ENCODE measurements at places on chromosomes 4 and X.
A peak's percentile ranks its signal among the peaks of the same experiment; 100 is the strongest.

DNA sequence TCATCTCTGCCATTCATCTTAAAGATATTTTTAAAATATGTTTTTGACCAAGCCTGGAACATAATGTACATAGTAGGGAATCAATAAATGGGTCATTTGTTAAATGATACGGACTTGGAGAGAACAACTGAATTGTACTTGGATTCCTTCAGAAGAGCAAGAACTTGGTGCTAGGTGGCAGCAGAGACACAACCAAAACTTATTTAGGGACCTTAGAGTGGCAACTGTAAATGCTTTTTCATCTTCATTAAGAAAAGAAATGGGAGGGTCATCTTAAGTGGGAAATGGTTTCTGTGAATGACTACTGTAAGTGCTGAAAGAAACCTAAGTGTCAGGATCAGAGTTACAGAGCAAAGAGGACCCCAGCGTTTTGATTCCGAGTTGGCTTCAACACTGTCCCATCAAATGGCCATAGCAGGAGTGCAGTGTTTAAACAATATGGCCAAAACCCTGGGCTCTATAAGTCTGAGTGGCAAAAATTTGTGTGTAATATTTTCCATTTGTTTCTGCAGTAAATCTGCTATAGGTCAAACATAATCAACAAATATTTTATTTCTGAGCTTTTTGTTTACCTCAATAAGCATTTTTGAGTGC is 213.6 kb downstream of the PALLD start:
- DNase-seq, result no peak

GRCh38 chrX:35829501-35829900 is 31.4 kb downstream of the MAGEB16 start:
- DNase-seq, result no peak

GRCh38 chrX:17046478-17047097 is 100.1 kb downstream of the REPS2 start:
- DNase-seq, result peak; percentile 34

GRCh38 chrX:27445438-27445837 is 17.7 kb downstream of the PPP4R3C start:
- DNase-seq, result no peak

GRCh38 chr4:4433941-4434340 is 47.0 kb downstream of the NSG1 start:
- no peak for DNase-seq

All from NCI-H187 treated with DMSO at 0.1 percent for 48 hours (cell line).